GM06990 (cell line): ENCODE measurements at places on chromosomes 11 and 22.

DNA sequence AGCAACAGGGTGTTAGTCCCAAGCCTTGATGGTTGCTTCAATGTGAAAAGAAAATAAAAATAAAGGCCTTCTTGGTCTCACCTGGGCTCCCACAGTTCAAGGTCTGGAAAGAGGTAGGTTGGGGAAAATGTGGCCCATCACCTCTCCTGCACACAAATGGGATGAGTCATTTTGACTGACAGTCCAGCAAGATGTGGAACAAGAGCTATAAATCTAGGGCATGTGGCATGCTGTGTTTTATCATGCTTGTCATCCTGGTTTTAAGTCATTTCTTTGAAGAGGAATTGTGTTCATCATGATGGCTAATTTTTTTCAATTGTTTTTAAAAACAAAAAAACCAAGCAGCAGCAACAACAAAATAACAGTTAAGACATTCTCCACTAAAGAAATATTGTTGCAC is 503.7 kb downstream of the NTM start:
- DNase-seq: no peak

- DNase-seq: no peak
These were observed 71.8 kb downstream of the ADAMTS15 start for GRCh38 chr11:130520271-130520671.

DNA sequence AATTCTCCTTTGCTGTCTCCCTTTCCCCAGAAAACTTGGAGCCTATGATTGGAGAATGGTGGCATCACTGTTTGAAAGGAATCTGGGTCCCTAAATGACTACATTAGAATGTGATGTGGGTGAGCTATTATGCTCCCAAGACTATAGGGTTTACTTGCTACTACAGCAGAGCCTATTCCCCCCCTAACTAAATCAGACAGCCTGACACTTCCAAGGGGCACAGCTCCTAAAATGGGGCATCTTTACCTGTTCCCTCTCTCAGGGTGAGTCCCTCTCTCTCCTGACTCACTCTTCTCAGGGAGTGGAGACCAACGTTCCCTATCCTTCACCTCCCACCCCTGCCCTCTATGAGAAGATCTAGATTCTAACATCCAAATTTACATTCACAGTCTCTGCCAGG is 775 bp upstream of the ISX start:
- no peak for DNase-seq

- DNase-seq: no peak
These were observed 143.4 kb downstream of the C11orf91 start for GRCh38 chr11:33557201-33557600.

- DNase-seq: no peak
These were observed 14.0 kb upstream of the ACR start for GRCh38 chr22:50723991-50724390.

- DNase-seq: no peak
These were observed 307.3 kb downstream of the MIAT start for GRCh38 chr22:26964642-26965041.

DNA sequence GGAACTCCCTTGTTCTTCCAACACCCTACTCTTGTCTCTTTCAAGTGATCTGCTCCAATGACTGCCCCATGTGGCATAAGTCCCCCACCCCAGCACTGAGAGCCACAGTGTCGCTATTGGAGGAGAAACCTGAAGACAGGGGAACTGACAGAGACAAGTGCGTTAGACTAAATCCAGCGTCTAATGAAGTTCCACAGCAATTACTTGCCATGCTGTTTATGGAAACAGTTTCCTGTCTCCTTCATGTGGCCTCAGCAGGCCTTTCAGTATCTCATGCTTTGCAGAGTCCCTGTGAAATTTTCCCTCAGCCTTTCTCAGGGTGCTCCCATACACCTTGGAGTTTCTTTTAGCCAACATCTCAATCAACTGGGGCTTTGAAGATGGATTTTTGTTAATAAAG is 277.4 kb downstream of the ETS1 start:
- DNase-seq: no peak

DNA sequence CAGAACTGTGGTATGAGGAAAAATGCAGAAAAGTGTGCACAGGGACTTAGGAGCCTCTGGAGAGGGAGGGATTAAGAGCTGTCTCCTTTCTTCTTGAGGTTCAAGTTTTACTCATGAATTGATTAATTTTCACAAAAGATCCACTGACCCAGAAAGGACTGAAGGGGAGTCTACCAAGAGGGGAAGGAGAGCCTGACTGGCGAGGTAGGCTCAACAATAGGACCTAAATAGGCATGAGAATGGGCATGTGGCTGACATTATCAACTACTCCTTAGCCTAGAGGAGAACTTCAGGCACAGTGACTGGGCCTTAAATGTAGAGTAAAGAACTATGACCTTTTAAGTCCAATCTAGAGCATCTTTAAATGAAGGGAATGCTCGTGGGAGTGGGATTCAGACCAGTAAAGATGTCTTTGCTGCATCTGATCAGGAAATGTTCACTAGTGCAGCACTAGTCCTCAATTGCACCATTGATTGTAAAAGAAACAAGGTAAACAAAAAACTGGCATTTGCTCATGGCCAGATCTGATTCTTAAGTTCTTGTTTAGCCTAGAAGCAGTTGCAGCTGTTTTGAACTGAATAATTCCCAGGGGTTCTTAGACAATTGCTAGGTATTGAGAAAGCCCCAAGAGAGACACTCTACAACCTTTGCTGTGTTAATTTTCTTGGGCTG is 135.6 kb downstream of the RAB38 start:
- no peak for DNase-seq

GRCh38 chr11:130636722-130637464 is 188.4 kb downstream of the ADAMTS15 start:
- no peak for DNase-seq

DNA sequence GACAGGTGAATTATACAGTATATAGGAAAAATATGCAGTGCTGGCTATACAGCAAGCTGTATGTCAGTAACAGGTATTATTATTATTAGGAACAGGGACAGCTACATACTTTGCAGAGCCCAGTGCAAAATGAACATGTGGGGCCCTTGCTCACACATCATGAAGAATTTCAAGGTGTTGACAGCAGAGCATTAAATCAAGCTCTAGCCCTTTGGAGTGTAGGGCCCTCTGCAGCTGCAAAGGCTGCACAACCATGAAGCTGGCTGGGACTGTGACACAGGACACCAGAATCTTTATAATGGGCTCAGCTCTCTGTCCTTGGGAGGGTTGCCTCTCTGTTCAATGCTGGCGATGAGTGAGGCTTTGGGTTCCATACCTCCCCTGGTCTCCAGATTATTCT is 44.9 kb upstream of the DAGLA start:
- no peak for DNase-seq

GRCh38 chr22:31605851-31606585 is 56.0 kb downstream of the PISD start:
- no peak for DNase-seq

DNA sequence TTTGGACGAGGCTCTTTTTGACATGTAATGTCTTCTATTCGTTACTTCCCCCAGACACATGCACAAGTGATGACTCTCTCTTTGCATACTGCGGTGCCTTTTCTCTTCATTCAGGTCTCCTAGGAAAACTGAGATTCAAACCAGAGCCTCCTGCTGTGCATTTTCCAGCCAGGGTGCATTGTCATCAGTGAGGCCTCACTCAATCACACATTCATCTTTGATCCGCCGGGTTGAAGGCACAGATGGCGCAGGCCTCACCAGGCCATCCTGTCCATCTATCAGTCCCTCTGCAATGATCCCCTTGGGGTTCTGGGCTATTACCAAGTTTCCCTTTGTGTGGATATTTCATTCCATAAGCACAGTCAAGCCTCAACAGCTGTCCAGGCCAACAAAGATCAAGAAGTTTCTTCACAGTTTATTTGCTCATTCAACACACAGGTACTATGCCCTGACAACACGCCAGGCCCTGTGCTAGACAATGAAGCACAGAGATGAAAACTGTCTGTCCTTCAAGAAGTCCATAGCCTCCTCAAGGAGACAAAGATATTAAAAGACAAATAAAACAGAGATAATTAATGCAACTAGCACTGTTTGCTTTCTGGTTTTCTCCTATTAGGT is 107.8 kb downstream of the LARGE1 start:
- DNase-seq: no peak
